ENCODE measurements at places on chromosomes 5 and 9. TPM values are rescaled to one million over a fixed set of nuclear protein-coding genes. Genes with fewer than 3 reads are reported as not detected.

Gene MIGA2
- total RNA-seq, result 41.5 TPM

Gene COL15A1
- 0.19 TPM for total RNA-seq

Gene GFI1B
- total RNA-seq, result 0.12 TPM

Gene FOXD4
- not detected for total RNA-seq

Gene TMEM203
- total RNA-seq, result 27.4 TPM

Gene CAMK2A
- total RNA-seq, result not detected

Gene NEUROG1
- total RNA-seq, result not detected

Gene TSSK1B
- not detected for total RNA-seq

GRCh38 chr5:126852841-126853271, 75.9 kb downstream of the LMNB1 start:
- H3K27ac ChIP-seq, result peak overlapping the region; percentile 76
- H3K4me1 ChIP-seq, result peaks cover 43% of the 10 kb centered on the region
- DNase-seq, result peak; percentile 19
- no peaks in the 10 kb centered on the region for H3K27me3 ChIP-seq
- peaks cover 22% of the 10 kb centered on the region for H3K36me3 ChIP-seq

DNA sequence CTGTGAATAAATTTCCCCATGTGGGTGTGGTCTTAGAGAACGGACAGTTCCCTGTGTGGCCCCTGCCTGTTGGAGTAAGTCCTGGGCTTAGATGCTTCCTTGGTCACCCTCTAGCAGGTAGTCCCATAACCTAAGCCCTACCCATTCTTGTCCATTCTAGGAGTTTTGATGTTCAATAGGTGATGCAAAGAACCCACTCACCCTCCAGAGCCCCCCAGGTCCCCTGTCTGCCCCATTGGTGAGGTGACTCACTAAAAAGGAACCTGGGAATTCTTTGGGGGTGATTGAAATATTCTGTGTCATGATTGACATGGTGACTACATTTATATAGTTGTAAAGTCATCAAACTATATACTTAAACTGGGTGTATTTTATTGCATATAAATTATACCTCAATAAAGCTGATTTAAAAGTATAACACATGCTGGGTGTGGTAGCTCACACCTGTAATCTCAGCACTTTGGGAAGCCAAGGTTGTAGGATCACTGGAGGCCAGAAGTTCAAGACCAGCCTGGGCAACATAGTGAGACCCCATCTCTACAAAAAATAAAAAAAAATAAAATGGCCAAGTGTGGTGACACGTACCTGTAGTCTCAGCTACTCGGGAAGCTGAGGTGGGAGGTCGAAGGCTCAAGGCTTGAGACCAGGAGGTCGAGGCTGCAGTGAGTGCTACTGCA, 20.8 kb upstream of the GTF3C5 start:
- no peak overlapping the region for H3K4me3 ChIP-seq
- no peaks in the 10 kb centered on the region for H3K4me1 ChIP-seq
- H3K36me3 ChIP-seq, result no peaks in the 10 kb centered on the region
- no peak overlapping the region for H3K27ac ChIP-seq
- no peak for DNase-seq

DNA sequence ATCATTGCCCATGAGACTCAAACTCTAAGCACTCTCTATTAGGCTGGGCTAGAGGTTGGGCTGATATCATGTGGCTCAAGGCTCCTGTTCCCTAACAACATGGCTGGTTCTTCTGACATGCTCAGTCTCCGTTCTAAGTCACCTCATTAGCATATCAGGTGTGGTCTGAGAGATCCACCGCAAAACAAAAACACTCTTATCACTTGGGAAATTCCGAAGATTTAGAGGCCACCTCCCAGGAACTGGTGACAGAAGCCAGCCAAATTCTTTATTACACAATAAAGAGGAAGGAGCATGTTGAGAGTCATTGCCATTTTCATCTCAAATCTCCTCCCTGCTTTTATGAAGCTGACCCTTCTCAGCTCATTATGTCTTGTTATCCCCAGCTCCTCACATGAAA, 107.6 kb downstream of the MSX2 start:
- peaks cover 8% of the 10 kb centered on the region for H3K27me3 ChIP-seq
- DNase-seq, result no peak
- H3K36me3 ChIP-seq, result no peaks in the 10 kb centered on the region
- no peaks in the 10 kb centered on the region for H3K4me1 ChIP-seq

DNA sequence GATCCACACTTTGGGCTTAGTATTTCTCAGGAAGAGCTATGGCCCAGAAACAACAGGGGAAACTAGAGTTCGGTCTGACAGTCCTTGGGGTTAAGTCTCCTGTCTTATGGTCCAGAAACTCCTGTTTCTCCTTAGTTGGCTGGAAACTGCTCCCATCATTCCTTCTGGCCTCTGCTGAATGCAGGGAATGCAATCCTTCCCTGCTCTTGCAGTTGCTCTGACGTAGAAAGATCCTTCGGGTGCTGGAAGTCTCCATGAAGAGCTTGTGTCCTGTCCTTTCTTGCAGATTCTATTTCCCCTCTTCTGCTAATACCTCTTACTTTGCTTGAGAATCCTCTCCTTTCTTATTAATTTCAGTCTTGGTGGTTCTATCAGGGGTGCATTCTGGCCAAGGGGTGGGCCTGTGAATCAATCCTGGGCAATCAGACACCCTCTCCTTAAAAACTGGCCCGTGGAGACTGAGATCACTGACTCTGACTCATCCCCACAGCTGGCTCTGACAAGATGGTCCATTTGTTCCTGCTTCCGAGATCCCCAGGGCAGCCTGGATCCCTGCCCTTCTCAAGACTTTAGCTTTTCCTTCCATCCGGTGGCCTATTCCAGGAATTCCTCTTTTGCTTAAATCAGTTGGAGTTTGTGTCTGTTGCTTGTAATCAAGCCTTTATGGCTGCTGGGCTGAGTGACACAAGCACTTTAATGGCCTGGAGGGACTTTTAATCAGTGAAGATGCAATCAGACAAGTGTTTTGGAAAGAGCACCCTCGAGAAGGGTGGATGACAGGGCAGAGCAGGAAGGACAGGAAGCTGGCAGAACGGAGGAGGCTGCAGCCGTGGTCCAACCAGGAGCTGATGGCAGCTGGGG, 23.7 kb downstream of the PTGS1 start:
- peaks cover 2% of the 10 kb centered on the region for H3K36me3 ChIP-seq
- no peak for DNase-seq
- H3K4me3 ChIP-seq, result no peak overlapping the region
- no peak overlapping the region for H3K27ac ChIP-seq

GRCh38 chr5:138952962-138953361, 77.8 kb upstream of the LRRTM2 start:
- no peaks in the 10 kb centered on the region for H3K36me3 ChIP-seq
- no peak for DNase-seq
- H3K4me1 ChIP-seq, result peaks cover 15% of the 10 kb centered on the region
- H3K27me3 ChIP-seq, result no peaks in the 10 kb centered on the region
- no peak overlapping the region for H3K4me3 ChIP-seq

DNA sequence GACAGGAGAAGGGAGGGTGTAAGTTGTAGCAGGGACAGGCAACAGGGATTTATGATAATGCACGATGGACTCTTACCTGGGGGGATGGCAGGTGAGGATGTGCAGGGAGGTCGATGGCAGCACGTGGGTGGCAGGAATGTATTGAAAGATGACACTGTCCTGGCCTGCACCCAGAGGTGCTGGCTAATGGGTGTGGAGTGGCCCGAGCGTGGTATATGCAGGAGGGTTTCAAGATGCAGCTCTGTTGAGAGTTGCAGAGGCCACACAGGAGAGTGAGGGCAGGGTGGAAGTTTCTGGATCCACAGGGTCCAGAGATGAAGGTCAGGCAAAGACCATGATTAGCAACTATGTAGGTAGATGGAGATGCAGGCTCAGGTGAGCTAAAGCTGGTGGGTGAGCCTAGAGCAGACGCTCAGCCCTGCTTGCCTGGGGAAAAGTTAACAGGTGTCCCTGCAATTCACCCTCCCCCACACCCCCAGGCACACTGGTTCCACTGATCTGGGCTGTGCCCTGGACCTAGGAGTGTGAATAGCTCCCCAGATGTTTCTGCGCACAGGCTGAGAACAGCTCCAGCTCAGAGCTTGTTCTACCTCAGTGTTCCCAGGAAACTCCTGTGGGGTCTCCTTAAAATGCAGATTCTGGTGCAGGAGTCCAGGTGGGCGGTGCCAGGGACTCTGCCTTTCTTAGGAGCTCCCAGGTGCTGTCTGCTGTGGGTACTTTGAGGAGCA, 21.5 kb upstream of the S1PR3 start:
- peaks cover 10% of the 10 kb centered on the region for H3K27me3 ChIP-seq
- no peak overlapping the region for H3K27ac ChIP-seq
- H3K4me1 ChIP-seq, result no peaks in the 10 kb centered on the region
- no peaks in the 10 kb centered on the region for H3K36me3 ChIP-seq
- no peak overlapping the region for H3K4me3 ChIP-seq

DNA sequence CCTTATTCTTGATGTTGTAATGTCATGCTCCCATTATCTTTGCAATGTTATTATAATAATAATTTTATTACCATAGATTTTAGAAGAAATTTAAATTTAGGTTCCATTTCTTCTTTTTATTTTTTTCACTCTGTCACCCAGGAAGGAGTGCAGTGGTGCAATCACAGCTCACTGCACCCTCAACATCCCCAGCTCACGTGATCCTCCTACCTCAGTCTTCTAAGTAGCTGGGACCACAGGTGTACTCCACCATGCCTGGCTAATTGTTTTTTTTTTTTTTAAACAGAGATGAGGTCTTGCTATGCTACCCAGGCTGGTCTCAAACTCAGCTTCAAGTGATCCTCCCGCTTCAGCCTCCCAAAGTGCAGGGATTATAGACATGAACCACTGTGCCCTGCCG, 11.9 kb downstream of the ZFR start:
- H3K27ac ChIP-seq, result no peak overlapping the region
- H3K27me3 ChIP-seq, result no peaks in the 10 kb centered on the region
- H3K4me3 ChIP-seq, result no peak overlapping the region
- peaks cover 50% of the 10 kb centered on the region for H3K4me1 ChIP-seq
- no peak for DNase-seq

DNA sequence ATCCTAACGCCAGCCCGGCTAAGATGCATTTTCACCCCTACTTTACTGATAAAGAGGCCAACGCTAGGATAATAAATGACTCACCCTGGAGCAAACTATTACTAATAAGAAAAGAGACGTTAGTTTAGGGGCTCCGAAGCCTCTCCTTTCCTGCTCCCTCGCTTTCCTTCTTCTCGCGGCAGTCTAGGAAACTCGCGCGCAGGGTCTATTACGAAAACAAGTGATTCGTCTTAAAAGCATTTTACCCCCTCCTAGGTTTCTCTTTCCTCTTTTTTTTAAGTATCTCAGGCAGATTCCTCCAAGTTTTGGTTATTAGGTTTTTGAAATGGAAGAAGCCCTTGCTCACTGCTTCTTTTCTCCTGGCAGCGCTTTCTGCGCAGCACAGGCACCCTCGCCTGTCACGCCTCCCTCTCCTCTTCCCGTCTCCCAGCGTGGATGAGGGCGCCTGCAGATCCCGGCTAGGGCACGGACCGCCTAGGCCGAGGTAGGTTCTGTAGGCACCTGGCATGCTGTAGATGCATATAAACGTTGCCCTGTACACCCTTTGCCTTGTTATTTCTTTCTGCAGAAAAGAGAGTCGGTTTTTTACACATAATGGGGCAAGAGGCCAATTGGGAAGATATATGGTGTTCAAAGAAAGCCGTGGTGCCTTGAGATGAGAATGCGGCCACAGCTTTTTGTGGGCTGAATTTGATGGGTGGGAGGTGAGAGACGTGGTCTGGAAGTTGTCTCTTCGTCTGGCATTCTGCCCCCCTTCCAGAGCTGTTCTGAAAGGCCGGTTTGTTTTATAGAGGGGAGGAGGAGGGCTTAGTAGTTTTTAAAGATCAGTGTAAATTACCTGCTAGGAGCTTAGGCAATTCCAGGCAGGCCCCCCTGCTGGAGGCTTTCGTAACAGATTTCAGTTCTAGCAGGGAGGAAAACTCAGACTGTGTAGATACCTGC, 983 bp downstream of the GCNT1 start:
- H3K27ac ChIP-seq, result peak overlapping the region; percentile 60
- peaks cover 5% of the 10 kb centered on the region for H3K27me3 ChIP-seq
- H3K4me3 ChIP-seq, result peak overlapping the region; percentile 98
- H3K4me1 ChIP-seq, result peaks cover 19% of the 10 kb centered on the region

- no peak overlapping the region for H3K27ac ChIP-seq
- H3K4me3 ChIP-seq, result no peak overlapping the region
- H3K36me3 ChIP-seq, result no peaks in the 10 kb centered on the region
- no peak for DNase-seq
- no peaks in the 10 kb centered on the region for H3K27me3 ChIP-seq
- peaks cover 1% of the 10 kb centered on the region for H3K4me1 ChIP-seq
Observed at GRCh38 chr5:127867022-127867783, 164.0 kb downstream of the CCDC192 start.

DNA sequence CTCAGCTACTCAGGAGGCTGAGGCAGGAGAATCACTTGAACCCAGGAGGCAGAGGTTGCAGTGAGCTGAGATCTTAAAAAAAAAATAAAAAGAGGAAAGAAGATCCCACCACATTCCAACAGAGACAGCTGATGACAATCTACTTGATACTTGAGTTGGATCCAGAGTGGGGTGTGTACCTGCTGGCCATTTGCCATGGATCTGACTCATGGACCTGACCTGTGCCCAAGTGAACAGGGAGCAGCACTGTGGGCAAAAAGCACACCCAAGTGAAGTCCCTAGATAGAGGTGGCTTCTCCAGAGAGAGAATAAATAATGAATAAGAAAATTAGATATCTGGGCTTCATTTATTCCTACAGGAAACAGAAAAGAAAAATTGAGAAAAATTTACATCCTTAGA, 81.2 kb upstream of the MIER3 start:
- H3K4me1 ChIP-seq, result peaks cover 21% of the 10 kb centered on the region
- no peak overlapping the region for H3K27ac ChIP-seq
- H3K36me3 ChIP-seq, result no peaks in the 10 kb centered on the region
- peaks cover 9% of the 10 kb centered on the region for H3K27me3 ChIP-seq
- no peak for DNase-seq

DNA sequence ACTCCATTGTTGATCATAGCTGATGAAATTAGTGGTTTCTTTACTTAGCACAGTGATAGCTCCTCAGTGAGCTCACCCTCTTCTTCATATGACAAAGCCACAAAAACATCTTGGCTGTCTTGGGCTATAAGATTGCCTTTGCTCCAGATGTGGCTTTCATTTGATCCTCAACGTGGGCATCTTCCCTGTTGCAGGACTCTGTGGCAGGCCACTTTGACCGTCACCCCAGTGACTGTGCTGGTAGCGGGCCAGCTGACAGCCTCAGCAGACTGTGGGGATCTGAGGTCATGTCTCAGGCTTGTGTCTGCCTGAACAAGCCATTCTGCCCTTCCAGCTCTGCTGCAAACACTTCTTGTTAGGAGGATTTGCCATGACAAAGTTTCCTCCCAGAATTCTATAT, 422.2 kb downstream of the NR2F1-AS1 start:
- no peaks in the 10 kb centered on the region for H3K27me3 ChIP-seq
- no peaks in the 10 kb centered on the region for H3K4me1 ChIP-seq

DNA sequence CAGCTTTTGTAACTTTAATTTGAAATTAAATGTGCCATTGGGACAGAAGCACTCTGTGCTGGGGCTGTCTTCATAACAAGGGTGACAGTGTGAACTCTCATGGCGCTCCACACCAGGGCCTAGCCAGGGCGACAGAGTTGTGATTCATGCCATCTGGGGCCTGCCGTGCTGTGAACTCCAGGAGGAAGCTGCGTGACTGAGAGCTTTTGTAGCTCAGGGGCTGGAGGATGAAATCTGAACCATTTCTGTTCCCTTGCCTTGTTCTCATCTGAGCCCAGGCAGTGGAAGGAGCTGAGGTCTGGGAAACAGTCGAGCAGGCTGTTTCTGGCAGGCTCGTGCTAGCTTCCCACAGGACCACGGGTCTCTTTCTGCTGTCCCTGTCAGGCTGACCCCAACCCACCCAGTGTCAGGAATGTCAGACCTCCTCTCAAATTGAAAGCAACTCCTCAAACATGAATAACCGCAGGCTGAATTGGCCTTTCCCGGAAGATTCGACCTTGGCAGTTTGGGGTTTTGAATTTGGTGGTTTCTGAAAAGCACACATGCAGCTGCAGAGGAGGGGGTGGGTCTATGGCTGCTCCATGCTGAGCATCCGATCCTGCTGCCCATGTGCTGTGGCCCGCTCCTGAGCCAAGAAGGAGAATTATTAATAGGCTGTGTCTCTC, 69.2 kb upstream of the RPS23 start:
- H3K4me1 ChIP-seq, result peaks cover 9% of the 10 kb centered on the region
- no peak for DNase-seq
- H3K27me3 ChIP-seq, result no peaks in the 10 kb centered on the region
- no peak overlapping the region for H3K27ac ChIP-seq

All from activated T-cell treated with anti-CD3 and anti-CD28 coated beads, Interleukin-2, amount 50 U/mL, for 72 hours (primary cell).